ENCODE measurements at places on chromosomes 11 and 22.

DNA sequence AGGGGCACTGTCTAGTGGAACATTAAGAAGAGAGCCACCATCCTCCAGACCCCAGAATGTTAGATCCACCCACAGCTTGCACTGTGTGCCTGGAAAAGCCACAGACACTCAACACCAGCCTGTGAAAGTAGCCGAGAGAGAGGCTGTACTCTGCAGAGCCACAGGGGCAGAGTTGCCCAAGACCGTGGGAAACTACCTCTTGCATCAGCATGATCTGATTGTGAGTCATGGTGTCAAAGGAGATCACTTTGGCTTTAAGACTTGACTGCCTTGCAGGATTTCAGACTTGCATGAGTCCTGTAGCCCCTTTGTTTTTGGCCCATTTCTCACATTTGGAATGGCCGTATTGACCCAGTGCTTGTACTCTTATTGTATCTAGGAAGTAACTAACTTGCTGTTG, 115.9 kb upstream of the CCDC179 start:
- DNase-seq: no peak

GRCh38 chr11:12695873-12696272, 21.7 kb downstream of the TEAD1 start:
- DNase-seq: no peak

GRCh38 chr11:64969209-64969608, 2.7 kb downstream of the MAJIN start:
- DNase-seq: no peak

GRCh38 chr11:36436064-36436463, 74.0 kb downstream of the TRAF6 start:
- DNase-seq: no peak

DNA sequence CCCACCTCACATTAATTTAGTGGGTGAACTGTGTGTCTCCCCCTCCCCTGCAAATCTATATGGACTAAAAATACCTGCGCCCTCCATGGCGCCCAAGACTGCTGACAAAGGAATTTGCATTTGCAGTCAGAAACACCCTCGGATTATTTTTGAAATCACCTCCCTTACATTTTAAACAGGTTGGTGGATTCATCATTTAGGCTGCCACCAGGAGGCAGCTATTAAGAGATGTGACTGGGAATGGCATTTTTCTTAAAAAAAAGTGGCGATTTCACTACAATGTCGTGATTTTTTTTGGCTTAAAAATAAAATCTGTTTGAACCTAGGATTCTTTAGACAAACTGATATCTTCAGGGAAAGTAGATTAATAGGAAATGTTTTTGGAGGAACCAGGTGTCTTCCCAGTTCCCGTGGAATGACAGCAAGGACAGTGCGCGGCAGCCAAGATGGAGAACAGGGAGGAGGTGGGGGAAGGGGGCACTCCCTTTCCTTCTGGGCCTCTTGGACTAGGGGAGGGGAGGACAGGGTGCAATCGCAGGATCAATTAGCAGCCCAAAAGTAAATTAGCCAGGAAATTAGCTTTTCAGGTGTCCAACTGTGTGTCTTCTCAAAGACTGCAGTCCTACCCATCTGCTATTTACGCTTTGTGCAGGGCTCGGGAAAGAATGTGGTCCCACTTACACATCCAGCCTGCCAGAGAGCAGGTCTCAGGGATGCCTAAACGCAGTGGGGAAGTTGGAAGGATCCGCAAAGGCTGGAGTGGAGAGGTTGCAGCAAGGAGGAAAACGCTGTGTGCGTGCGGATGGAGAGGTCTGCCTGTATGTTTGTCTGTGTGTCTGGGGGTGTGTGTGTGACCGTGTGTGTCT, 496.4 kb downstream of the NTM start:
- DNase-seq: no peak

GRCh38 chr22:36328635-36329253, 59.0 kb downstream of the MYH9 start:
- no peak for DNase-seq

DNA sequence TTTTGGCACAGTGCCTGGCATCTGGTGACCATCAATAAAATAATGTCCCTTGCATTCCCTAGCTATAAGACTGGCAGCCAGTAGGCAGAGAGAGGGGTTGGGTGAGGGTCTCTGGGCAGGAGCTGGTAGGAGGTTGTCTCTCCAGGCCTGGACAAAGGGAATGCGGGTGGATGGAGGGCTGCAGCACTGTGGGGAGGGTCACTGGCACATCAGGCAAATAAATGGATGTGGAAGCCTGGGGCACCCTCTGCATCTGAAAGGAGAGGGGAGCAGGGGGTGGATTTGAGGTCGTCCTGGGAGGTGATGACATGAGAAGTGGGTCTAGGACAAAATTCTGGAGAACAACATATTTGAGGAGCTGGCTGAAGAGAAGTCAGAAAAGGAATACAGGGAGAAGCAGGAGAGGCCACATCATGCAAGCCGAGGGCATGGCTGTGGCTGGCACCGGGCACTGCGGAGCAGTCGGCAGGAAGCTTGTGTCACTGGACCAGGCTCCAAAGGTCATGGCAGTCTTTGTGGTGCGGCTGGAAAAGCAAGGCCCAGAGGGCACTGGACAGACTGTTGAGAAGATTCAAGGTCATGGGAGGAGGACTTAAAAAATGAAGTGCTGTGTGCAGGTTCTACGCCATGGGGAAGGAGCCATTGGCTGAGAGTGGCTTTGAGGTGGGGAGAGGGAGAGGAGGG, 36.5 kb upstream of the THY1 start:
- DNase-seq: no peak

DNA sequence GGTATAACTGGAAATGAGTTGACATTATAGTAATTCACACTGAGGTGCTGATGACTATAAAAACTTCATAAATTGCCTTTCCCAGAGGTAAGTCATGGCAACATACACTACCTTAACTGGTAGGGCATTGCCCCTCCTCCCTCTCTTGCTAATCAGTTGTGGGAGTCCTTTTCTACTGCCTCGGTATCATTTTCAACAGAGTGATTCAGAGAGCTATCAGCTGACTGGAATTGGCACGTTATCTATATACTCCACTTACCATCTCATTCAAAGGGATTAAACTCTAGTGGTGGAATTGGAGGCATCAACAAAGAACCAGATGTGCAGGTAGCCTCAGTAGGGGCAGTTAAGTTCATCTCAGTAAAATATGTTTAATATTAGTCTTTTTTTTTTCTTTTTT, 8.0 kb upstream of the NUP160 start:
- no peak for DNase-seq
